ENCODE measurements at places on chromosomes 16 and 17. TPM values are rescaled to one million over a fixed set of nuclear protein-coding genes. Genes with fewer than 3 reads are reported as not detected.

KCTD19 gene
- not detected for total RNA-seq

HASPIN gene
- 19.6 TPM for total RNA-seq

GRCh38 chr16:80569440-80570105, 28.8 kb downstream of the DYNLRB2 start:
- DNase-seq = no peak

NXPH3 gene
- 0.10 TPM for total RNA-seq

DNA sequence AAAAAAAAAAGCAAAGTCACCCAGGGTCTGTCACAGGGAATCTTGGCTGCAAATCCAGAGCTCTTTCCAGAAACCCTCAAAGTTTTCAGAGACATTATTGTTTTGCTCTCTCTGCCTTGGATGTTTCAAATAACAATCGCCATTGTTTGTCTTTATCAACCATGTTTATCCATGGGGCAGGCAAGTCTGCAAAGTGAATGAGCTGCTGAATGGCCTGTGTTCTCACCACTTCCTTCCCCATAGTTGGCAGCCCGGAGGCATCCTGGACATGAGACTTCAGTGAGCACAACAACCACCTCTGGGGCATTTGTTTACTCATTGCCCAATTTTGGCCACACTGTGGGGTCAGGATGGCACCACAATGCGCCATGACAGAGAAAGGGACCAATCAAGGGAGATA, 53.1 kb upstream of the USP7 start:
- DNase-seq = no peak

DNAH3 gene
- 0.15 TPM for total RNA-seq

KRTAP1-5 gene
- total RNA-seq = not detected

- peak; percentile 63 for DNase-seq
These were observed at the start of gene SYNGR2 for GRCh38 chr17:78168242-78168902. TSS of gene SYNGR2 (plus strand) at chr17:78168581. CDS start at chr17:78168617, 36 bp downstream.

DNA sequence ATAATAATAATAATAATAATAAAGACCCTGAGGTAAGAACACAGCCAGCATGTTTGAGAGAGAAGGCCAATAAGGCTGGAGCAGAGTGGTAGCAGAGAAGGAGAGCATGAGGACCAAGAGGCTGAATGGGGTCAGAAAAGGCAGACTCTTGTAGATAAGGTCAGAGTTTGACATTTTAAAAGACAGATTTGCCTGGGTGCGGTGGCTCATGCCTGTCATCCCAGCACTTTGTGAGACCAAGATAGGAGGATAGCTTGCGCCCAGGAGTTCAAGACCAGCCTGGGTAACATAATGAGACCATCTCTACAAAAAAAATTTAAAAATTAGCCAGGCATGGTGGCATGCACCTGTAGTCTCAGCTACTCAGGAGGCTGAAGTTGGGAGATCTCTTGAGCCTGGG, 11.0 kb upstream of the WFIKKN2 start:
- no peak for DNase-seq

DNA sequence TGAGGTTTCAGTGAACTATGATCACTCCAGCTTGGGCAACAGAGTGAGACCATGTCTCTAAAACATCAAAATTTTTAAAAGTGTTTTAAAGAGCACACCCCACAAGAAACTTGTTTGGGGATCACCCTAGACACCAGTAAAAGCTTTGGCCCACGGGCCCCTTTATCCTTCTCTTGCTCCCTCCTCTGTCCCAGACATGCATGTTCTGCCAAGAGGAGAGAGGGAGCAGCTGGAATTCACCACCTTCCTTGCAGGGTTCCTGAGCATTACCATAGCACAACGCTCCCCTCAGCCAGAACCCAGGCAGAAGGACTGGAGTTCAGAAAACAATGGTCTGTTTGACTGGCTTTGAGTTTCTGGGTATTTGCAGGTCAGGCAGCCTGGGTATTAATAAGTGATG, 214.3 kb upstream of the CDH5 start:
- DNase-seq = no peak

NPIPA8 gene
- total RNA-seq = 0.81 TPM

PPP1R9B gene
- 112 TPM for total RNA-seq

TMEM88 gene
- 2.8 TPM for total RNA-seq

MSL1 gene
- total RNA-seq = 67.2 TPM

C1QTNF8 gene
- 0.27 TPM for total RNA-seq

DNA sequence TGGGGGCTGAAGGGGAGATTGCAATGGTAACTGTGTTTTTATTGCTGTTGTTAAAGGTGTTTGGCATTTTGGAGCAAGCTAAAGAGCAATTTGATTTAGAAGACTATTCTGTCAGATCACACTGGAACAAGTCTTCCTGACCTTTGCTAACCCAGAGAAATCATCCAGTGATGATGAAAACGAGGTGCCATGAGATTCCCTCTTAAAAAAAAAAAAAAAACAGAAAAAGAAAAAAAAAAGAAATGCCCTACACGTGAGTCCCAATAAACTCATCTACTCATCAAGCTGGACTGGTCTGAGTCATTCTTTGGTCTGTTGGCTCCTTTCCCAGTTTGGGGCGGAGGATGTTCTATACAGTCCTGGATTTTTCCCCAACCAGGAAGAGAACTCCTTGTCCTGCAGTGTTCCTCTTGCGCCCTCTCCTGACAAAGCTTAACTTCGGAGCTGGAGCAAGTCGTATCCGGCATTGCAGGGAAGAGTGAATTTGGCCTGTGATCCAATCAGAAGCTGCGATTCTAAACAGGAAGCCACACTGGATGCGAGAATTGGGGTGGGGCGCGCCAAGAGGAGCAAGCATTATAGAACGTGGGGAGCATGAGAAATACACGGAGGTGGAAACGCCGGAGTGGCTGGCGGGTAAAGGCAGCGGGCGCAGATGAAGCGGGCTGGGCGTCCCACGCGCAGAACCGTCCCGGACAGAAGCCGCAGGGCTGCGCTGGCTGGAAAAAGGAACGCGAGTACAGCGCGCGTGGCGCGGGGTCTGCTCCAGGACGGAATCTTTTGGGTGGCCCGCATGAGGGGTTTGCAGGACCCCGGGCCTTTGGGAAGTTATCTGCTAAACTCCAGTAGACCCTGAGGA, 22.4 kb upstream of the CRYM start:
- DNase-seq = peak; percentile 100

GRCh38 chr17:70139449-70139993, 29.8 kb upstream of the KCNJ2 start:
- DNase-seq = no peak

DNA sequence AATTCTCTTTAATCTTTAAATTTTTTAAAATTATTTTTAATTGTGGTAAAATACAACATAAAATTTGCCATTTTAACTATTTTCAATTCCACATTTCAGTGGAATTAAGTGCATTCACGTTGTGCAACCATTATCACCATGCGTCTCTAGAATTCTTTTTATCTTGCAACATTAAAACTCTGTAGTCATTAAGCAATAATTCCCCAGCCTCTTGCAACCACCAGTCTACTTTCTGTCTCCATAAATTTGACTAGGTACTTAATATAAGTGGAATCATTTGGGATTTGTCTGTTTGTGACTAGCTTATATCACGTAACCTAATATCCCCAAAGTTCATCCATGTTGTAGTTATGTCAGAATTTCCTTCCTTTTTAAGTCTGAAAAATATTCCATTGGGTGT, 79.1 kb downstream of the TAOK1 start:
- no peak for DNase-seq

DNA sequence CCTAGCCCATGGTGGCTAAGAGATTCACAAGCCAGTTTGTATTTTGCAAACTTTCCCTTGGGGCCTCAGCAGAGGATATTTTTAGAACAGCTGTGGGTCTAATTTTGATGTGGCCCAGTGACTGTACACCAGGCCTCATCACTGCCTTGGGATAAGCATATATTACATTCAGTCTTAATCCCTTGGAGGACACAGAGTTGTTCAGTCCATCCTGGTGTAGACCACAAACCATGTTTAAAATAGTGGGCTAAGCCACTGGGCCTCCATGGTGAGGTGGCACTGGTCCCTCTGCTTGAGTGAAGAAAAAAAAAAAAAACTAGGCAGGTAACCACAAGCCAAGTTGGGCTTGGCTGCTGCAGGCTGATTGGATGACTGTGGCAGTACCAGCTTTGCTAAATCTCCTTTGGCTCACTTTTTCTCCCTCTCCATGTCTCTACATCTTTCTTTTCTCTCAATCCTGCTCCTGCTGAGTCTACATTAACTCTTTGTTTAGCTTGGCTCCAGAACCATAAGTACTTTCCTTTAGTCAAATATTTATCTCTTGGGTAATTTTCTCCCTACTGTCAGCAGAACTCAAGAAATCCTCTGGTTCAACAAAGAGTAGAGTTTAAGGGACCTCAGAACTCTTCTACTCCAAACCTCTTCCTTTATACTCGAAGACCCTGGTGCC, 120.0 kb upstream of the TBX2 start:
- no peak for DNase-seq

GRCh38 chr17:79114458-79115301, 40.1 kb downstream of the ENGASE start:
- no peak for DNase-seq

DNA sequence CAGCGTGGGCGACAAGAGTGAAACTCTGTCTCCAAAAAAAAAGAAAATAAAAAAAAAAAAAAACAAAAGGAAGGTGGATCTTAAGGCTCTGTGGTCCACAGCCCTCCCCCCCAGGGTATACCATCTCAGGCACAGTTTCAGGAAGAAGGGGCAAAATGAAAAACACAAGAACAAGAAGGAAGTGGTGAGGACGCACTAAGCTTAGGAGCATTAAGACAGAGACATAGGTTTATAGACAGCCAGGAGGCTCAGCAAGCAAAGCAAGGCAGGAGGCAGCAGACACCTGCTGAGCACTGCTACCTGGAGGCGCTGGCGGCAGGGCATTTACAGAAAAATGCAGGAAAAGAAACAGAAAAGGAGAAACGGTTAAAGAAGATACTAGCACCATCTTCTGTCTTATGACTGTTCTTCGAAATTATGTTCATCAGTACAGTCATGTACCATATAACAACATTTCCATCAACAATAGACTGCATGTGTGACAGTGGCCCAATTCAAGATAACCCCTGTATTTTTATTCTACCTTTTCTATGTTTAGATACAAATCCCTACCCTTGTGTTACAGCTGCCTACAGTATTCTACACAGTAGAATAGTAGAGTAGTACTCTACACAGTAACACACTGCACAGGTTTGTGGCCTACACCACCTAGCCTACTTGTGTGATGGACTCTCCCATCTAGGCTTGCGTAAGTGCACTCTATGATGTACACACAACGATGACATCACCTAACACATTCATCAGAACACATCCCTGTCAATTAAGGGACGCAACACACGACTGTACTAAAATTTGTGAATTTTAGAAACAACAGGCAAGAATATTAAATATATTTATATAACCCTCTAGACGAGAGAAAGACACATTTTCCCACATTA, 62.5 kb downstream of the XPO6 start:
- DNase-seq = no peak

DNA sequence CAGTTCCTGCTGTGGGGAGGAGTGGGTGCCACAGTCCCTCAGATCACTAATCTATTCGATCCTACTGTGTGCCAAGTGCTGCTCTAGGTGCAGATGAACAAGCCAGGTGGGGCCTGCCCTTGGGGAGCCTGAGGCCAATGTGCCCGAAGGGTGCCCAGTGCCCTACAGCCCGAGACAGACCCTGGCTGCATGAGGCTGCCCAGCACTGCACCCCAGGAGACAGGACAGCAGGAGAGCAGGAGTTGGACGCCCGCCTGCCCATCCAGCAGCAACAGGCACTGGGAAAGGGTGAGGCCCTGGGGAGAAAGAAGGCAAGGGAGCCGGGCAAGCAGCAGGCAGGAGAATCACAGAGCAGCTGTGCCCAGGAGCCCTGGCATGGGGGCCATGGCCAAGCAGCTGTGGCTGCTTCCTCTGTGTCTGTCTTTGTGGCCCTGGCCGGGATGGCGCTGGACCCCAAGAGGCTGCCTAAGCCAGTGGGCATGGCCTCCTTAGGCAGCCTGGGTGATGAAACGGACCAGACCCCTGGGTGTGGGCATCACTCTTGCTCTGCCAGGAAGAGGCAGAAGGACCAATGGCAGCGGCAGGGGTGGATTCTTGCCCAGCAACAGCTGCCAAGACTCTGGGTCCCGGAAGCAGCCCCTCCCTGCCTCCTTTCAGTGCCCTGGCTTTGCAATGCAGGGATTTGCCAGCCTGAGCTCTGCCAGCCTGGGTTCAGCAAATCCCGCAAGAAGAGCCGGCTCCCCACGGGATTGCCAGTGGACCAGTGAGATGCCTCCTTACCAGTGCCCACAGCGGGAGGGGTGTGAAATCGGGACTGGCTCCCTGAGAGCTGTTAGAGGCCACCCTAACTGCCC, 179.6 kb upstream of the TNRC6C start:
- no peak for DNase-seq

GRCh38 chr17:3552916-3553315, 4.7 kb downstream of the TRPV3 start:
- DNase-seq = no peak

GRCh38 chr16:57282510-57283213, 1.8 kb downstream of the PLLP start:
- DNase-seq = no peak

GRCh38 chr17:78202666-78203065, 11.4 kb upstream of the BIRC5 start:
- DNase-seq = no peak

DNA sequence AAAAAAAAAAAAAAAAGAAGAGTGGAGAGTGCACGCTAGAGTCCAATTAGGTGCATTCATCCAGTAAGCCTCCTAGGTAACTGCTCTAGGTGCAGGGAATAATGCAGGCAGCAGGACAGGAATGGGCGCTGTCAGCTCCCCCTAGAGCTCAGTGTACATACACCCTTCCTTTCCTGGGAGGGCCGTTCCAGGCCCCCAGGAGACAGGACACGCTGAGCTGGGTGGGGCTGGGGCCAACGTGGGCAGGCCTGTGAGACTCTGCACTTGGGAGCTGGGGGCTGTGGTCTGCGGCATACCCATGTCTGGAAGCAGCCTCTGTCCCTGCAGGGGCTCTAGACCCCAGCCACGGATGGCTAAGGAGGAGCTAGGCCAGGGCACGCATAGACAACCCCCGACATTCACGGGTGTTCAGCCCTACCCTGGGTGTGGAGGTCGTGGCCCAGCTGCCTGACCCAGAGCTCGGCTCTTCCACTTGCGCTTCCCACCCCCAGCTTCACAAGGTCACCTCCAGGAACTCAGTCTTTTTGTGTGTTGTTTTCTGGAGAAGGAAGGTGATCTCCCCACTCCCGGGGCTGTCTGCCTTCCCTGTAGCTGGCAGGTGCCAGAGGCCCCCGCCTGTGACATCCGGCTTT, 1.0 kb upstream of the ANTKMT start:
- no peak for DNase-seq

DNA sequence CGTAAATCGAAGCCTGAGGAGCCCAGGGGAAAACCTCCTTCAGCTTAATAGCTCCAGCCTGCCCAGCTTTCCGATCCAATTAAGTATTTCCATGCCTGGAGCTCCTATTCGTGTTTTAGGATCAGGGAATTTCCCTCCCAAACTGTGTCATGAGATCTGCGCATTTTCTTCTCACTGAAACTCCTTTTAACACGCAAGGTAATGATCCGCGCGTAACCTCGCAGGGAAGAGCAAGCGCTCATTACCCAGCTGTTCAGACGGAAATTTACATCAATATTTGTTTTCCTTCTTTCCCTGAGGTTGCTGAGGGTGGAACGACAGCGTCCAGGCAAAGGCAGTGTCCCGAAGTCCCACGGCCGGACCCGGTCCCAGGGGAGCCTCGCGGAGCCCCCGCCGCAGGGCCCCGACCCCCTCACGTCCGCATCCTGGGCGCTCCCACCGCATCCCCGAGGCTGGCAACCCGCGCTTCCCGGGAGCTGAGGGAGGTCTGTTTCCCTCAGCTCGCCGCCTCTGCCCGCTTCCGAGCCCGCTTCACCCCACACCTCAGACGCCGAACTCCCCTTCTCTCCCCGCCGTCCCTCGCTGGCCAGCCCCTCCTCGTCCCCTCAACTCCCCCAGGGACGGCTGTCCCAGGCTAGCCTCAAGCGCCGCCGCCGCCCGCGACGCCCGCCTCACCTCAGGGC, 415 bp downstream of the ABCA5 start:
- no peak for DNase-seq

GRCh38 chr17:41442739-41443138, 2.0 kb upstream of the KRT38 start:
- DNase-seq = no peak
